ENCODE measurements at places on chromosomes 4 and X. TPM values are rescaled to one million over a fixed set of nuclear protein-coding genes. Genes with fewer than 3 reads are reported as not detected.

The ARFIP1 gene
- total RNA-seq: 31.7 TPM

The IL1RAPL2 gene
- total RNA-seq: not detected

The ELOVL6 gene
- total RNA-seq: 5.0 TPM

The PNMA5 gene
- not detected for total RNA-seq

The PABPC5 gene
- 3.0 TPM for total RNA-seq

The HDX gene
- 1.2 TPM for total RNA-seq

The DUSP21 gene
- total RNA-seq: not detected

The ARHGAP6 gene
- total RNA-seq: 58.0 TPM

The SSX4 gene
- not detected for total RNA-seq

The ZFP42 gene
- not detected for total RNA-seq

The GPR50 gene
- not detected for total RNA-seq

The LIMCH1 gene
- 9.8 TPM for total RNA-seq

The SPACA5 gene
- total RNA-seq: not detected

The NKX6-1 gene
- total RNA-seq: not detected

The IL1RAPL1 gene
- total RNA-seq: 0.06 TPM

The IL2 gene
- not detected for total RNA-seq

The TIGD4 gene
- 0.24 TPM for total RNA-seq

The CXCL8 gene
- 9.1 TPM for total RNA-seq

The POLA1 gene
- 3.6 TPM for total RNA-seq

The ACE2 gene
- 0.24 TPM for total RNA-seq

The EDA gene
- 0.50 TPM for total RNA-seq

Data from cardiac ventricle fibroblast (primary cell).